ENCODE measurements at places on chromosomes 13 and 19.

DNA sequence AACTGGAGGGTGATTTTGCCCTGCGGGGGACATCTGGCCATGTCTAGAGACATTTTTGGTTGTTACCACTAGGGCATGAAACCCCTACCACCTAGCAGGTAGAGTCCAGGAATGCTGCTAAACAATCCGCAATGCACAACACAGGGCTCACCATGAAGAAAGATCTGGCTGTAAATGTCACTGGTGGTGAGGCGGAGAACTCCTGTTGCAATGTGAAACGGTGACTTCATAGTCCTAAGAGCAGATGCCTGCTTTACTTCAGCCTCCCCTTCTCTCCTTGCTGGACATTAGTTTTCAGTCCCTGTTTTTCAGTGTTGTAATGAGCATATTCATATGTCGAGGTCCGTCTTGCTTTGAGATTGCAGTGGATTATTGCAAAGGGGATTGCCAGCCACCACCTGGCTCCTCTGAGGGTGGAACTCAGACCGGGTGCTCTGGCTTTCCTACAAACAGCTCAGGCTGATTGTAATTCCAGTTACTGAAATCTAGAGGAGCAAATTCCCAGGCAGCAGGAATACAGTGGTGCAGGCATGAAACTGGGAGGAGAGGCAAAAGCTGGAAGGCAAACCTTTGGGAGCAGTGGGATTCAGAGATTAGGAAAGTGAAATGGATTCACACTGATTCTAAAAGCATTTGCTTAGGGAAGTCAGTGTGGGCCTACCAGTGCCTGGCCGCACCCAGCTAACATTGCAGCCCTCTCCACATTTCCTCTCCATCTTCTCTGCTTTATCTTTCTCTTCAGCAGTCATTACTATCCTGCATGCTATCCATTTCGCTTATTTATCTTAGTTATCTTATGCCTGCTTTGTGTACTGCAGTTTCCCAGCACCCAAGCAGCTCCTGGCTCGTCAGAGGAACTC, 76.1 kb upstream of the PCDH8 start:
- DNase-seq: no peak

- DNase-seq: no peak
These were observed 85.7 kb downstream of the CYSLTR2 start for GRCh38 chr13:48739386-48739964.

DNA sequence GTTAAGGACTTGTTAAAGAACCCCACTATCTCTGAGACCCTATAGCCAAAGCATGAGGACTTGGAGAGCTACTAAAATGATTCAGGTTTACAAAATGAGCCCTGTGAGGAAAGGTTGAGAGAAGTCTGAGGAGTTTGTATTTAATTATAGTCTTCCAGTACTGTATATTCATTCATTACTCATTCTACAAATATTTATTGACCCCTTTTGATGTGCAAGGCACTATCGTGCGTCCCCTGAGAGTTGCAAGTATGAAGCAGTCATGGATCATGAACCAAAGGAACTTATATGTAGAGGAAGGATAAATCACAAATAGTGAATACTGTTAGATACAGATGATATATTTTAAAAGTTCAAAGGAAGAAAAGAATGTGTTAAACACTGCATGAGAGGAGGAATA, 84.4 kb downstream of the DNAJC15 start:
- no peak for DNase-seq

DNA sequence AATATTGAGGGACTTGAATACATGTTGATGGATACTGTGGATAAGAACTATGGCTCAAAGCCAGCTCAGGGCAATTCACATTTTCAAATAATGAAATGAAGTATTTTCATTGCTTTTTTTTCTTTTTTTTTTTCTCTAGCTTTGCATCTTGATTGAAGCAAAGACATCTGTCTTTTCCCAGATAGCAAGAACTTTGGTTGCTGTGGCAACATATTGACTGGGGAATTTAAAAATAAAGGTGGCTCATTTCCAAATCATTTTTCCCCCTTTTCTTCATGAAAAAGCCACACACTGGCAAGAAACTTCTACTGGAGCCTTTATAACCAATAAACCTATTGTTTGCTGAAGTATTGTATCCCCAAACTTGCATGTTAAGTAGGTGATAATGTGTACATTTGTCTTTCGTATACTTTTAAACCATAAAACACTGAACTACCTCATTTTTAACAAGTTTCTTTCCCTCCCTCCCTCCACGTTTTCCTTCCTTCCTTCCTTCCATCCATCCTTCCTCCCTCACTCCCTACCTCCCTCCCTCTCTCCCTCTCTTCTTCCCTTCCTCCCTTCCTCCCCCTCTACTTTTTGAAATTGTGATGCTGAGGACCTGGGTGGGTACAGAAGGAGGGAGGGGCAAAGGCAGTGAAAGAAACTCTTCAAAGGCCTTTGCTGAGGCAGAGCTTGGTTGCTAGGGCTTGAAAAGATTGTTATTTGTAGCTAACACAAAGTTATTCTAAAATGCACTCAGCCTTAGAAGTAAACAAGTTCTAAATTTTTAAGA, 343.5 kb upstream of the SPRY2 start:
- DNase-seq: no peak

DNA sequence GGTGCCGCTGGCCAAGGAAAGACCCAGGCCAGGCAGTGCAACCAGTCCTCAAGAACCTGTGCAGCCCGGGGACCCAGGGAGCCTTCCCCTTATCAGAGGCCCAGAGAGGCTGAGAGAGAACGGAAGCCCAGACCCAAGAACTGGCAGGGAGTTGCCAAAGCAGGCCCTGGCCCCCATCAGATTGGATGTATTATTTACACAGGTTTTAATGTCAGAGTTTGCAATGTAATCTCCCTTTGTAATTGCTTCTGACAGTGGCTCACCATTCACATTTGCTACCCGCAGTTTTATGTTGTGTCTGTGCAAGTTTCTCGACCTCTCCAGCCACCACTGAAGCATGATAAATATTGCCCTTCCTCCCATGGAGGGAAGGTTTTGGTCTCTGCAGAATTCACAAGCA, 660.9 kb downstream of the LIG4 start:
- no peak for DNase-seq

- no peak for DNase-seq
These were observed 10.2 kb downstream of the MKNK2 start for GRCh38 chr19:2040647-2041432.

GRCh38 chr13:29170436-29171082, 350.4 kb downstream of the MTUS2 start:
- no peak for DNase-seq

- no peak for DNase-seq
These were observed 1891.6 kb upstream of the PCDH20 start for GRCh38 chr13:63307228-63307627.

DNA sequence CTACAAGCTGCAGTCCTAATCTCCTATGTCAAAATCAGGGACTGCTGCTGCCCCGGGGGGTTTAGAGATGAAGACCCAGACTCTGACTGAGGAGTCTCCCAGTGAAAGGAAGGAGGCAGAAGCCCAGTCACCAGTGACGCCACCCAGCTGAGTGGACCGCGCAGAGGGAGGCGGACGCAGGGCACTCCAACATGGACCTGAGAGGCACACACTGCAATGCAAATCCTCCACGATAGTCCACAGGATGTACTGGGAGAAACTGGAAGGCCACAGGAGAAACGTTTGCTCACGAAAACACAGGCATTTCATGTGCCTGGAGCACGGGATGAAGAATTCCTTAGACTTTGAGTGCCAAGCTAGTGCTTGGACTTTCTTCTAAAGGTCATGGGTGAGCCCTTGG, 58.3 kb downstream of the IRS2 start:
- DNase-seq: no peak

DNA sequence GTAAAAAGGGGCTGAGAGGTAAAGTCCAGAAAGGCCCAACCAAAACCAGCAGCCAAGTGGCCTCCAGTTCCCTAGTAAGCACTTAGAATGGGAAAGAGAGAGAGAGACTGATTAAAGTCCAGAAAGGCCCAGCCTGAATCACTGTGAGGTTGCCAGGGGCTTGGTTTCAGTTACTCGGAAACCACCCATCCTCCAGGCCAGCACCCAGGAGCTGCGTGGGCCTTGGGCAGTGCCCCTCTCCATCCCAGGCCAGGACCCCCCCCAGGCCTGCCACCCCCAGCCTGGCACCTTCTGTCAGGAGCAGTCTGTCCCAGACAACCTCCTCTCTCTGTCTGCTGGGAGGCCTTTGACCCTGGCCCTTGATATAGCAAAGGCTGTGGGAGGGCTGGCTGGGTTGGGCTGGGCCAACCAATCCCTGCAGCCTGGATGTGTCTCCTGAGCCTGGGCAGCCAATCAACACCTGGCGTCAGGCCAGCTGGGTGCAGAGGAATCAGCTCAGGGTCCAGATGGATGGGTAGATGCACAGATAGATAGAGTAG, at the start of gene CYP4F2:
TSS of gene CYP4F2 (minus strand) at position 337 of the 539 bp plus-strand sequence. CDS start 463 bp downstream, outside the sequence.
- no peak for DNase-seq

DNA sequence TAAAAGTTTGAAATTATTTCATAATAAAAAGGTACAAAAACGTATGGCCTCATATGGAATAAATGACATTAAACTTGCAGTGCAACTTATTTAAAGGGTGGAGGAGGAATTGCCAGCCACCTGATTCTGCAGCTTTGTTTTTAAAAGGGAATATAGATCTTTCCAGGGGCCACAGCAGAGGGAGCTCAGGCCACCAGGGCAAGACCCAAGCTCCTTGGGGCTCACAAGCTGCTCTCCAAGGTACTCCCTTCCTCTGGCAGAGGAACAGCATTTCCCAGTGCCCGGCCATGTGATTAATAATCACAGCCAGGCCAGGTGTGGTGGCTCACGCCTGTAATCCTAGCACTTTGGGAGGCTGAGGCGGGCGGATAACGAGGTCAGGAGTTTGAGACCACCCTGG, 6.2 kb downstream of the ACOD1 start:
- DNase-seq: no peak

DNA sequence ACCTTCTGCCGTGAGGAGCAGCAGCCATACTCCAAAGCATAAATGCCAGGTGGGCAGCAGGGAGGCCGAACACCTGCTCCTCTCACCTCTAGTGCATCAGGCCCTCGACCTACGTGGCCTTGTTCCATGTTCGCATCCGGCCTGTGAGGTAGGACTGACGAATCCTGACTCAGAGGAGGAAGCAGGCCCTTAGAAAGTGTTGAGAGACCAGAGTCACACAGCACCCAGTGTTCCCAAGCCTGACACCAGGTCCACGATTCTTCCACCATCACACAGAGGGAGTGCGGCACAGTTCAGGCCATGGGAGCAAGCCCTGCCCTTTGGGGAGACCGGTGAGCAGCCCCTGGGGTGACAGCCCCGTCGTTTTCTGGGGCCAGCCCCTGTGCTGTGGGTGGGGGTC, 14.7 kb downstream of the ATP12A start:
- no peak for DNase-seq

DNA sequence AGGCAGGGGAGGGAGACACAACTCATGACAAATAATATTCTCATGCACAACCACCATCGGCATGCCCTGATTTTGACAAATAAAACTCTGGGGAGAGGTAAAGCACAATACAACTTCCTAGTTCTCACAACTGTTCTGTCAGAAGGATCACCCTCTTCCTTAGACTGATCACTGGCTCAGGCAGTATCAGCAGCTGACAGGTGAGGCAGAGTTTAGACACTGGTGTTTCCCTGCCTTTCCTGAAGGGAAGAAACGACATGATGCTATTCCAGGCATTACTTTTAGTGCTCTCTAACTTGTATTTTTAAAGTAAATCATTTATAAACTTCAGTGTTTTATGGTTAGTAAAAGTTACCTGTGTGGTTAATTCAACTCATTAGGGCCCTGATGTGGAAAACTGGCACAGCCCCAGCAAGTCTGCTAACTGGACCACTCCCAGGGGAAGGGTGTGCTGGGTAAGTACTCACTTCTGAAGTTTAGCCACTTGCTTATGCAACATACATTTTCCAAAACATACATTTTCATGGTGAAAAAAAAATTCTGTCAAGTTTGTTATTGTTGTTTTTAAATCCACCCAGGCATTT, 82.8 kb downstream of the CRYL1 start:
- DNase-seq: no peak

DNA sequence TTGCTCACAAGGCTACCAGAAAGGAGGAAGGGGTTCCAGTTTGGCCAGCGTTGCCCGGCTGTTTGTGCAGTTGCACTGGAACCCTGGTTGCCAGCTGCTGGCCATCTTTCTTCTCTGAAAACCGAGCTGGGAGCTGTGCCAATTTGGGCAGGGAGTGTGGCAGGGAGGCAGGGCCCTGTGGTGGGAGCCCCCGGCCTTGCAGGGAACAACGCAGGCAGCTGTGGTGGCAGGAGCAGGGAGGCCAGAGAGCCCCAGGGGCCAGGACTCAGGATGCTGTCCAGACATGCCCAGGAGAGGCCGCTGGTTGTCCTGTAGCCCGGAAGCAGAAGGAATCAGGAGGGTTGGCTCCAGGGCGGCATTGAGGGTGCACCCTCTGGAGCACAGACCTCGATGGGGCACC, 4.8 kb downstream of the KMT5C start:
- no peak for DNase-seq

DNA sequence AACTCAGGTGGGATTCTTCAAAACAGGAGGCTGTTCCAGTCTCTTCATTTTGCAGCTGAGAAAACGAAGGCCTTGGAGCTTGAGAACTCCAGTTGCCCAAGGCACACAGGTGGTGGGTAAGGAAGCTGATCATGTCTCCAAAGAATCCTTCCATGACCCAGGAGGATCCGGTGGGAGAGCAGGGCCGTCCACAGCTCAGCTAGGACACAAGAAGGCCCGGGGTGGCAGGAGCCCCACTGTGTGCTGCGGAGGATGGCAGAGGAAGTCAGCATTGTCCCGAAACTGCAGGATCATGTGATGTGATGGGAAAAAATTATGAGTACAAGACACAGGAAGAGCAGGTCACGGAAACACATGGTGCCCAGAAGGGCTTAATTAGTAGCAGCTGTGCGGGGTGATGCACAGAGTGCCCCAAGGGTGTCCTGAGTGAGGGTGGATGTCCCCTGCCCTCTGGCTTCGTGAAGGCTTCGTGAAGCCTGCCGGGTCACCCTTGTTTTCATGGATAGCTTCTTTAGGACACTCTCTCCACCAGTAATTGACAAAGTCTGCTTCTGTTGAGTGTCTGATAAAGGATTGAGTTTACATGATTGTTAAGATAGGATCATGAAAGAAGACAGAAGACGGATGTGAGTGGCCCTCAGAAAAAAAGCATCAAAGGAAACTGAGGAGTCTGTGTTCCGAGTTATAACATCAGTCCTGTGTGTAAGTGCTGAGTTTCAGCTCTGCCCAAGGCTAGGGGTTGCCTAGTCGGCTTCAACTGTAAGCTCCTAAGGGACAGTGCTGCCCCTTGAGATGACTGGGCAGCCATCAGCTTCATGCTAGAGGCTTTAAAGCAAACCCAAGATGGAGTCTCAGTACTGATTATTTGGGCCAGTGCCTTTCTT, 33.8 kb upstream of the SACS start:
- no peak for DNase-seq

Data from T-helper 9 cell (primary cell).